ENCODE measurements at places on chromosomes 12 and 14. TPM values are rescaled to one million over a fixed set of nuclear protein-coding genes. Genes with fewer than 3 reads are reported as not detected.

Gene MYL6
- total RNA-seq = 1,272 TPM

Gene SLC25A47
- total RNA-seq = 0.37 TPM

Gene PTHLH
- total RNA-seq = 0.87 TPM

- no peak for DNase-seq
Measured at GRCh38 chr14:59675394-59675793, 98.8 kb upstream of the CCDC175 start.

DNA sequence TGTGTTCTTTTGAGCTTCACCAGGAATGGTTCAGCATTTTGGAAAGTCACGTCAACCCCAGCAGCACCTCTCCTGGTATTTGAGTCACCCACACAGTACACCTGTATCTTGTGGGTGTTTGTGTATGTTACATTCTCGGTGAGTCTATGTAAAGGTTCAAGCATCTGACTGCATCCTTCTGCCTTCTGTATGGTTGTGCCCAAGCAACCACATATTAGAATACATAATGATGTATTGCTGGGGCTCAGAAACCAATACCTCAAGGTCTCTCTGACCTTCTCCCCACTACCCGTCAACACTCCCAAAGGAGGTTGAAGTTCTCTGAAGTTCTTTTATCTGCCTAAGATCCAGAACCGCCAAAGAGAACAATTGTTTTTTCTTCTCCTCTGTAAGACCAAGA, 9.2 kb upstream of the TMEM229B start:
- no peak for DNase-seq
